Neural crest cell (in vitro differentiated cells): ENCODE measurements at places on chromosomes 3 and 15. TPM values are rescaled to one million over a fixed set of nuclear protein-coding genes. Genes with fewer than 3 reads are reported as not detected.

GRCh38 chr3:9913601-9914000 is 3.3 kb upstream of the IL17RC start:
- no peak for DNase-seq

DNA sequence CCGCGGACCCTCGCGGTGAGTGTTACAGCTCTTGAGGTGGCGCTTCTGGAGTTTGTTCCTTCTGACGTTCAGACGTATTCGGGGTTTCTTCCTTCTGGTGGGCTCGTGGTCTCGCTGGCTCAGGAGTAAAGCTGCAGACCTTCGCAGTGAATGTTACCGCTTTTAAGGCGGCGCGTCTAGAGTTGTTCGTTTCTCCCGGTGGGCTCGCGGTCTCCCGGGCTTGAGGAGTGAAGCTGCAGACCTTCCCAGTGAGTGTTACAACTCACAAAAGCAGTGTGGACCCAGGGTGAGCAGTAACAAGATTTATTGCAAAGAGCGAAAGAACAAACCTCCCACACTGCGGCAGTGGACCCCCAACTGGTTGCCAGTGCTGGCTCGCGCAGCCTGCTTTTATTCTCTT is 177.1 kb downstream of the UACA start:
- no peak for DNase-seq

- no peak for DNase-seq
Measured at GRCh38 chr15:89654301-89654761, 936 bp downstream of the KIF7 start.

DNA sequence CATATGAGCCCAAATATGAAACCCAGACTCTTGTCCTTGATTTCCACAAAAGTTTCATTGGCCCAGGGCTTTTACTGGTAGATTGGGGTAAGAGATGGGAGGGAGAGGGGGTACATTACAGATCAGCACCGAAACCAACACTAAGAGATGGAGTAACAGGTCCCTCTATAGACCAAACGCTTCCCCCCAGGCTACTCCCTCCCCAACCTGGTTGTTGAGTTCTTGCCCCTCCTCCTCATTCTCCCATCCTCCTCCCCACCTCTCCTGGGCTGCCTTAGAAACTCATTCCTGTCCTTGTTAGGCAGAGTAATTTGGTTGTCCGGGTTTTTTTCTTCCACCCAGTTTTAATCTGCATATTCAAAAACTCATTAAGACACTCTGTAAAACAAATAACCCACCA is 74.1 kb downstream of the MESD start:
- no peak for DNase-seq

GRCh38 chr15:64092864-64093626 is 593 bp downstream of the CIAO2A start:
- no peak for DNase-seq

The CRABP1 gene
- total RNA-seq = 753 and 803 TPM in 2 replicates

DNA sequence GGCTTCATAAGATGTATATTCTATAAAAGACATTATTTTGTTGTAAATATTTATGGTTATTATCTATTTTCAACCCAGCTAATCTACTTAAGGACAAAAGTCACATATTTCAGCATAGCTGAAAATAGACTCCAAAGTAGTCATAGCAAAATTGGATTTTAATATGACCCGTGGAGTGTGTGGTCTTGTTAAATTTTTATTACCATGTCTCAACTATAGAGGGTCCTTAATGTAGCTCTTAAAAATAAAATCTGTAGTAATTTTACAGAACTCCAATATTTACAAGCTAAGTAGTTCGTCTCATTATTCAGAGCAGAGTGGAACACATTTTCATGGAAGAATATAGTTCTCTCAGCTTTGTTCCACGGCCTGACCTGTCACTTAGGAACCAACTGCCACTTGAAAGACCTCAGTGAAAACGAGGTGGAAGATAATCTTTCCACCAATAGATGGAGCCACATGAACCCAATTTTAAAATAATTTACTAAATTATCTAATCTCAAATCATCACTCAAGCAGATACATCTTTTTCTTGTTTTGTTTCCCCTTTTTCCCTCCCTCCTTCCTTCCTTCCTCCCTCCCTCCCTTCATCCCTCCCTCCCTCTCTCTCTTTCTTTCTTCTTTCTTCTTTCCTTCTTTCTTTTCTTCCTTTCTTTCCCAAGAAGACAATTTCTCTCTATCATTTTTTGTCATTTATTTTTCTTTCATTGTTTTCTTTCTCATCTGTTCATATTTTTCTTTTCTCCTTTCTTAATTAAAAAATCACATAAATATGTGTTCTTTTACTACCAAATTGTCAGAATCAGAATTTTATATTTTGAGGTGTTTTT is 97.2 kb downstream of the CLDN1 start:
- no peak for DNase-seq

DNA sequence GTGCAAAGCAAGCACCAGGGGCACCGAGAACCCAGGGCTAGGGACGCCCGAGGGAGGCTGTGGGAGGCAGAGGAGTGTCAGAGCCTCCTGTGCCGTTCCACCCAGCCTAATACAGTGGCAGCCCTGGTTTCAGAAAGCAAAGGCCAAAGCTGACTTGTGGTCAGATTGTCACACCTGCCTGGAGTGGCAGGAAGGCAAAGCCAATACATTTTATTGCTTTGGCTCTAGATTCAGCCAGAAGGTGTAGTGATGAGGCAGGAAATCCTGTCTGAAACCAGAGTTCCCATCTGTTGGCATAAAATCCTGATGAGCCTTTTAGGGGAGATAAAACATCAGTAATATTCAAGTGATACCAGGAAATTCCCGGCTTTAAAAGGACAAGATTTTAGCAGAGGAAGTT is 168.3 kb downstream of the SLCO3A1 start:
- no peak for DNase-seq

GRCh38 chr3:10845001-10845761 is 29.2 kb downstream of the SLC6A11 start:
- DNase-seq = no peak

The DAZL gene
- not detected in 2 replicates for total RNA-seq
